Substantia nigra (tissue), 51 donors: ENCODE measurements at places on chromosomes 5 and 9.

DNA sequence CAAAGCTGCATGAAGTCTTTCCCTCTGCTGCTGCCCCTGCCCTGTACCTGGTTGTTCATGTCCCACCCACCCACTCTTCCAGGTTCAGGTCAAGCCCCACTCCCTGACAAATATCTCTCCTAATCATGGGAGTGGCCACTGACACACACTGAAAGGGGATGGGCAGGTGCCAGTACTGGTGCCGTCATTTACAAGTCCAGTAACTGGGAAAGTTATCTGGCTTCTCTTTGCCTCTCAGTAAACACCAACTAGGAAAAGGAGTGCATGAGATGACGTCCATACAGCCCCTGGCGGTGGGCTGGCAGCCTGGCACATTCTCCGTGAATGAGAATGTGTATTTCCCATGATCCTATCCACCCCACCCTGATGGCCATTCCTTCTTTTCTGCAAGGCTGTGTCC is 225.2 kb downstream of the FSTL4 start:
- DNase-seq, result no peak

DNA sequence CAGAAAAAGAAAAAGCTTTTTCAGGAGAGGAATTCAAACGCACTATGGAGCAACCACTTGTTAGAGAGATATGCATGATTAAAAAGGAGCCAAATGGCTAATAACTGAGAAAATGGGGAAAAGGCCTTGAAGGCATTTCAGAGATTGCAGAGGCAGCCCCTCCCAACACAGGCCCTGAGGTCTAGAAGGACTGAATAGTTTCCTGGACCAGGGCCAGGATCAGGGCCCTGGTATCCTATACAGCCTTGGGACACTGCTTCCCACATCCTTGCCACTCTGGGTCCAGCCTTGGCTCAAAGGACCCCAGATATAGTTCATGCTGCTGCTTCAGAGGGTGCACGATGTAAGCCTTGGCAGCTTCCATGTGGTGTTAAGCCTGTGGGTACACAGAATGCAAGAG is 20.7 kb upstream of the FEM1C start:
- no peak for DNase-seq

DNA sequence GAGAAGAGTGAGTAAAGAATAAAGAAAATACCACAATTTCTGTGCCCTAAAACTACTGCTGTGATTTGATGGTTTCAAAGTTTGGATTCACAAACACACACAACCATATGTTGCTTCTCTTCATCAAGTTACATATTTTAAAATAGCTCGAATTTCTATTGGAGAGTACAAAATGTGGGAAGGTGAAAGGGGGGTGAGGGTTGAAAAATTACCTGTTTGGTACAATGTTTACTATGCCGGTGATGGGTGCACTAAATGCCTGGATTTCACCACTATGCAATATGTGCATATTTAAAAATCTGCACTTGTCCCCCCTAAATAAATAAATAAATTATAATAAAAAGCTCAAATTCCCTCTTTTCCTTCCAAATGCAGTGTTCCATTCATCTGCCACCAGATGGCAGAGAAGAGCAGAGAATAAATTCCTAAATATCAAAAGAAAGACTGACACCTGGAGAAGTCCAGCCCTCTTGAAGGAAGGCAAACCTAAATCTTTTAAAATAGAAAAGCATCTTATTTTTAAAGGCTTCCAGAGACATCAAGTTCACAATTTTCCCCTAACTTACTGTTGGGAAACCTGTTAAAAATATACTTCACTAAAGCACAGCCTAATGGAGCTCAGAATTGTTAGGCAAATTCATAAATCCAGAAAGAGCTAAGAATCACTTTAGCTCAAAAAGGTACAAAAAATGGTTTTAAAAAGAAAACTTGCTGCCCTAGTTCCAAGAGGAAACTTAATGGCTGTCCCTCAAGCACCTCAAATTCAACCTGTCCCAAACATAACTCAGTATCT is 24.8 kb upstream of the HNRNPA0 start:
- no peak for DNase-seq

DNA sequence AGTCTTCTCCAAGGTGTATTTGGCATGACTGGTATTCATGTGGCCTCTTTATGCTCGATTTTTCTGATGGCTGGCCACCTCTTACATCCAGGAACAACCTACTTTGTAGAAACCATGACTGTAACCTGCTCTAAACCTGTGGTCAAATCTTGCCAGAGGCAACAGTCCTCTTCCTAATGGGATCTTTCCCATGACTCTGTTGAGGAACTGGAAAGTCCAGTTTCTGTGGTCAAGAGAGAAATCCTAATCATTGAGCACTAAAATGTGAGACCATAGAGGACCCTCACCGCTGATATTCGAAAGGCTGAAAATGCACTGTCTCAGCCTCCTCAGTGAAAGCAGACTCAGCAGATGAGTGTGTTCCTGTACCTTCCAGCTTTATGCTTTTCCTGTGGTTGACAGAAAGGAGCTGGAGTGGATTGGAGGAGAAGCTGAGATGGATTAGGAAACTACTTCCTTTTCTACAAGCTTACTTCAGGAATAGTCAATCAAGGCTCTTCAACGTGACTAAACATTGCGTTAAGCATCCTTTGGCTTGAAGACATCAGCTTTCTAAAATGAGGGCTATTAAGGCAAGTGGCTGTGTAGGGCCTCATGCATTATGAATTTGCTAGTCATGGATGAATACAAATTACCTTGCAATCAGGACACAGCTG is 69.7 kb upstream of the DAPK1 start:
- DNase-seq, result no peak

DNA sequence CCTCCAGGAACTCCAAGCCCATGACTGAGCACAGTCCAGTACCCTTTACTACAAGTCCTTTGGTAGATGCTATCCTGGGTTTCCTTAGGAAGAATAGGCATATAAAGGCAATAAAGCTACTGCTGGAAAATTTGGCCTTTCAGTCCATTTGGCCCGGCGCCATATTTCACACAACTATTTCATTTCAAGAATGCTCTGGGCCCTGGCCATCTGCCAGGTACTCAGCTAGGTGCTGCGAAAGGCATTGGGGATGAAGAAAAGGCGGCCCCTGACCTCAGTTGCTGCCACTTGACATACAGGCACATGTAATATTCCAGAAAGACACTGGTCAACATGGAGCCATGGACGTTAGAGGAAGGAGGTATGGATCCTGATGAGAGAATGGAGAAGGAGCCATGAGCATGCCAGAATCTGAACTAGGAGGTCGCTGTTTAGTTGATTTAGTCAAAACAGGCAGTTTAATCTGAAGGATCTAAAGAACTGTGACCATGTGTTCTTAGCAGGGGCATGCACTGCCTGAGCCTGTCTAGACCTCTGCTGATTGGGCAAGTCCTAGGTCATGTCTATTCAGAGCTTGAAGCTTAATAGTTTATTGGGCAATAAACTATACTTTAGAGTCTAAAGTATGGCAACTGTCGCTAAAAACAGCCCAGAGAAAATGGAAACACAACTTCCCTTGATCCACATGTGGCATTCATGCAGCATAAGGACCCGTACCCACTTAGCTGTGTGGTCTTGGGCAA is 149.3 kb downstream of the MELK start:
- no peak for DNase-seq

DNA sequence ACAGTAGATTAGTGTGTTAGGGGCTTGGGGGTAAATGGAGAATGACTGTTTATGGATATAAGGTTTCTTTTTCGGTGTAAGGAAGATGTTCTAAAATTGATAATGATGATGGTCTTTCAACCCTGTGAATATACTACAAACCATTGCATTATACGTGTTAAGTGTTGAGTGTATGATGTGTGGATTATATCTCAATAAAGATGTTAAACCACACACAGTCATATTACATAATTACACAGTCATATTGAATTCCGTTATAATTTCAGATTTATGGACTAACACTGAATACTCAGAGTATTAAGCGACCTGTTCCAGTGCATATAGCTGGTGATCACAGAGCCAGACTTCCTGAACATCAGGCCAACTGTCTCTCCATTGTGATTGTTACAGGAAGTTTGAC is 68.1 kb downstream of the F2RL2 start:
- DNase-seq, result no peak

- no peak for DNase-seq
Measured at GRCh38 chr5:122499585-122499984, 187.5 kb downstream of the SNCAIP start.

DNA sequence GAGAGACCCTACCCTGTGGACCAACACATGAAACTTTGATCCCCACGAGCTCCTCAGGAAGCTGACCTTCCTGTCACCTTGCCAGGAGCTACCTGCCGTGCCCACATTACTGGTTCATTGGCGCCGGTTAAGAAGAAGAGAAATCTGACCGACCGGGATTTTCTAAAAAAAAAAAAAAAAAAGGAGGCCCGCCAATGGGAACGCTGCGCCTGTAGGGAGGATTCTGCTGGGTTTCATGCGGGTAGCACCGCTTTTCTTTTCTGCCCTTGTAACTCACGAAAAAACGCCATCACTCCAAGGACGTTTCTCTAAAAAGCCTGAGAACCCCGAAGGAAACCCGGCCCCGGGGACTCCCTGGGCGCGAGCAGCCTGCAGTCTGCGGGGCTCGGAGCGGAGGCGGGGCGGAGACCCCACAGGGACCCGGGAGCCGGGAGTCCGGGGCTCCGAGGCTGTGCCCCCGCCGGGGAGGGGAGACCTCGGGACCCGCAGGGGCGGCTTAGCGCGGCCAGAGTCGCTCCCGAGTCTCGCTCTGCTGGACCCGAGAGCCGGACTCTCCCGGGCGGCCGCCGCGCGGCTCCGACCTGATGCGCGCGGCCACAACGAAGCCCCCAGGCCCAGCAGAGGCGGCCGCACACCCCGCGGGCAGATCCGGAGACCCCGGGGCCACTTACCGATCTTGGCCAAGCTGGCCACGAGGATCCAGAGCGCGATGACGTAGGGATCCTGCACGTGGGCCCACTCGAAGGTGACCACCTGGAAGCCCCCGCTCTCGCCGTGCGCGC is 617 bp downstream of the SLC9A3 start:
- DNase-seq, result no peak

- no peak for DNase-seq
Measured at GRCh38 chr5:139124774-139125520, 73.2 kb downstream of the SIL1 start.

- peak; percentile 35 for DNase-seq
Measured at GRCh38 chr5:159341906-159342310, 11.6 kb upstream of the IL12B start.

DNA sequence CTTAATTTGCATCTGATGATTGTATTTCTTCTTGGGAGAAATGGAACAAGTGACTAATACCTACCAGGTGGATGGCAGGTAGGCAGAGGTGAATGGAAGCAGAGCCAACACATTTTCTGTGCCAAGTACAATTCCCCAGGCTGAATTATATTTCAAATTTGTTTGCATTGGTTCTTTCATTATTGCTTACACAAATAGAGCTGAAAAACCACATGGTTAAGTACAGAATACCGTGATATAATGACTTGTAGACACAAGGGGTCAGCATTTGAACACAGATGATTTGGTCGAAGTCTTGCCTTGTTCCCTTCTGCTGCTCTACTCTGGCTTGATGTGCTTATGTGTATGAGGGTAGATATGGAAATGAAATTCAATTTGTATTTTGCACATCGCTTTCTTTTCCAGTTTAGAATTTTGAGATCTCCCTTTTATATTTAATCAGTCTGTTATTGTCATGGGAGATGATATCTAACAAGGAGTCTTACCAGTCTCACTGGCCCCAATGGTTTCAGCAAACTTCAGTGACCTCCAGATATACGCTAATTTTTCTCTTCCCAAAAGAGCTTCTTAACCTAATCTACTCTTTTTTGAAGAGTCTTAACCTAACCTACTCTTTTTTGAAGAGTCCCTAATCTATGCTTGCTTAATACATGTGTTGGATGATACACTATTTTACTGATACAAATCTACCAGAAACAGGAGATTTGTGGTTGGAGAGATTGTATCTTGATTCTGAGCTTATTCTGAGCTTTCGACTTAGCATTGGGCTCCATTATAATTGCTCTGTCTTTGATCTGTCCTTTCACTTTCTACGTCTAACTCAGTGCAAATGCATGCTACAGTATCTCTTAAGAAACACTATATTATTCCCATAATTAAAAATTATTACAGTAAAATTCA is 88.1 kb downstream of the PCSK1 start:
- no peak for DNase-seq

DNA sequence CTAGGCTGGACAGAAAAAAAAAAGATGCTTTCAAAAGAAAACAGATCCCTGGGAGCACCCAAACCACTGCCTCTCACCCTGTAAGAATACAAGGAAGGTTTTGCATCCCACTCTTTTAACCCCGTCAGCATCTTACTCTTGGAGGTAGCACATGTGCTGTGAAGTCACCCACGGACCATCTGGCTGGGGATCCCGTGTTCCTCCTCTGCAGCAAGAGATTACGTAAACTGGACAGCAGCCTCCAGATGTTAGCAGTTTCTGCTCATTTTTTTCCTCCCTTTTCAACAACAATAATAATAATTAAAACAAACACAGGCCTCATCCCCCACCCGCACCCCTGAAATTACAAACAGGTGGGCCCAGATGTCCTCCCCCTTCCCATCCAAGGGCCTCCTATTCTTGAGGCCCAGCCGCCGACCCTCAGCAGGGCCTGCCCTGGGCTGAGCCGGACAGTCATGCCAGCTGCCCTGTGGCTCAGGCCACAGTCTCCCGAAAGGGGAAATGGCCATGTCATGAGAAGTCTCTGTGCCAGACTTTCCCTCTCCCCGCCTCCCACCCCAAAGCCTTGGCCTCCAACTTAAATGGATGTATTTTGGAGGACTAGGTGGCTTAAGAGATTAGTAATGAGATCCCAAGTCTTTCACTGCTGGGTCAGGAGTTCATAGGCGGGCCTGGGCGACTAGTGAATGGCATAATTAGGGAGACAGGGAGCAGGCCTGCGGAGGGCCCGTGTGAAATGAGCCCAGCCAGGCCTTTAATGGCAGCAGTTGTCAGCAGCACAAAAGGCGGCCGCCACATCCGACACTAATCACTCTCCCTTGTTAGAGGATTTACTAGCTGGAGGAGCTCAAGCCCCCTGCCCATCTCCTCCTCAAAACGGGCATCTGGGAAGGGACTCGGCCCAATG is 165.1 kb downstream of the PAPPA start:
- no peak for DNase-seq

DNA sequence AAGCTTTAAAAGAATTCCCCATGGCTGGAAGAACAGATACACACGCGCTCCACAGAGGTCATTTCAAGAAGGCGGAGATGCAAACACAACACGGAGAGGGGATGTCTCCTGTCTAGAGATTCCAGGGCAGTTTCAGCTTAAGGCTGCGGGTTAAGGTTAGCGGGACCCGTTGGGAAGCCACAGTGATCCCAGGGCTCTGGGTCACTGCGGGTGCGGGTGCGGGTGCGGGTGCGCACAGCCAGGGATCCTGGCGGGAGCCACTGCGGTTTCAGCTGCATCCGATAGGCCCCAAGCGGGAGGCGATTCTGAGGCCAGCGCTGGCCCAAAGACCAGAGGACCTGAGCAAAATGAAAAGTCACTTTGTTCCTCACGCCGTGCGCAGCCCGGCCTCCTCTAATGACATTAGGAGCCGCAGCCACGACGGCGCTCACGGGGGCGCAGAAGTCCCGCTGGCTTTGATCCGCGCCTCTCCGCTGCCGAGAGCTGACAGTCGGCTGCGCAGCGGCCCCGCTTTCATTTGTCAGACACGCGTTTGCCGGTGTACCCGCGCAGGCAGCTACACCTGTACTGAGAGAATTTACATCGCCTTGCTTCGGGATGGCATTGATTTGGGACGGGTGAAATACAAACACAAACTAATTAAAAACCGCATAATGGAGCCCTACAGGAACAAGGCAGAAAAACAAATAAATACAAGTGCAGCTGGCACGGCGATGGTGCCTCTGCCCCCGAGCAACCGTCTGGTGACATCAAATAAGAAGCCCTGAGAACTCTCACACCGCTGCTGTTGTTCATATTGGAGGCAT is 5.3 kb upstream of the IRX1 start:
- DNase-seq, result no peak

- no peak for DNase-seq
Measured at GRCh38 chr9:90925581-90926257, 124.1 kb downstream of the SYK start.

- DNase-seq, result no peak
Measured at GRCh38 chr9:97364769-97365490, 47.0 kb upstream of the TDRD7 start.
